ENCODE measurements at places on chromosomes 11 and 22.

GRCh38 chr11:1192741-1193325 is 30.0 kb upstream of the MUC5B start:
- no peak for DNase-seq

DNA sequence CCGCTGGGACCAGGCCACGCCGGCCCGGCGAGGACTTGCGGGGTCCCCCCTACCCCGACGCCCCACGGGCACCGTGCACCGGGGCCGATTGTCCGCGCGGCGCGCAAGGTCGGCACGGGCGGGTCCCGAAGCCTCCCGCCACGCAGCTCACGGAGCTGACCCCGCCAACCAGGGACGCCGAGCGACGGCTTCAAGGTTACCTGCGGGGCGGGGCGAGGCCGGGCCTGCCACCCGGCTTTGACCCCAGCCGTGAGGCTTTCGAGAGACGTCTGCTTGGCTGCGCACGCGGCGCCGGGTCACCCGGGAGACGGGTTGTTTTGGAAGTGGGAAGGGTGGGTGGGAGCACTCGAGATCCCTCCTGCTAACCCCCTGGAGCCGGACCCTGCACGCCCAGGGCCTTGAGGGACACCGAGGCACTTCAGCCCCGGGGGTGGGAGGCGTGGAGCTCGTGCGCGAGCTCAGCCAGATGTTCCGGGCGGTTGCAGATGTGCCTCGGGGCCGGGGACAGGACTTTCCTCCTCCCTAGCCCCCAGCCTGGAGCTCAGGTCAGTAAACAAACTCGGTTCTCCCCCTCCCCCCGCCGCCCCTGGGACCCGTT is 3.2 kb upstream of the WNT11 start:
- DNase-seq, result no peak

GRCh38 chr11:67606492-67607295 is at the start of gene NDUFV1:
Gene NDUFV1, plus strand, starts transcription at chr11:67606936. Its CDS starts 69 bp downstream, at chr11:67607005.
- peak; percentile 77 for DNase-seq

GRCh38 chr22:48713272-48714205 is 1114.1 kb downstream of the BRD1 start:
- DNase-seq, result no peak

DNA sequence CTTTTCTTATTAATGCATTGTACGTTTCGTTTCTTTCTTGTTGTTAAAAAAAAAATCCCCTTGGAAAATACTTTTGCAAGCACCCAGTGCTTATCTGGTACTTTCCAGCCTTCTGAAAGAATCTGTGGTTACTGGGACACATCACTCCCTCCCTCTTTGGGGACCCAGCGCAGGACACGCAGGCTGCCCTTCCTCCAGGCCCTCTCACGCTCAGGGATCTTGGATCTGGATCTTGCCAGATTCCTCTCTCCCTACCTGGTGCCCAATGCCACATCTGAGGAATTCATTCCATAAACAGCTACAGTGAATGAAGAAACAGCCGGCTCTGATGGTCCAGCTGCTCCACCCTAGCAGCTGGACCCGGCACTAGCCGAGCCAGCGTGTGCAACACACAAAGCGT is 55.7 kb downstream of the PHF21B start:
- no peak for DNase-seq

DNA sequence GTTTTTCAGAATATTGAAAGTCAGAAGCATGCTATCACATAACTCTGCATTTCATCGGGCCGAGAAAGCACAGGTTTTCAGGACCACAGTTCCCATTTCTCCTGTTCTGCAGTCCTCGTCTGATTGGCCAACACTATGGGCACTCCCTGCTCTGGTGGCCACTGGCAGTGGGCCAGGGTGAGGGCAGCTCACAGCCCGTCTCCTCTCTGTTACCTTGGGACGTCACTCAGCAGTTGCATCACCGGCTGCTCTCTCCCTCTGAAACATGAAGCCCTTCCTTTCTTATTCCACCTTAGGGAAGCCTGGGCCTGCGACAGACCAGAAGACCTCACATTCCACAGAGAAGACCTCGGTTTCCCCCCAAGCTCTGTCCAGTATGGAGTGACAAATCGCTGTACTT is 11.4 kb upstream of the MICAL3 start:
- DNase-seq, result peak; percentile 87

GRCh38 chr22:31923136-31923535 is 21.2 kb upstream of the YWHAH start:
- no peak for DNase-seq

DNA sequence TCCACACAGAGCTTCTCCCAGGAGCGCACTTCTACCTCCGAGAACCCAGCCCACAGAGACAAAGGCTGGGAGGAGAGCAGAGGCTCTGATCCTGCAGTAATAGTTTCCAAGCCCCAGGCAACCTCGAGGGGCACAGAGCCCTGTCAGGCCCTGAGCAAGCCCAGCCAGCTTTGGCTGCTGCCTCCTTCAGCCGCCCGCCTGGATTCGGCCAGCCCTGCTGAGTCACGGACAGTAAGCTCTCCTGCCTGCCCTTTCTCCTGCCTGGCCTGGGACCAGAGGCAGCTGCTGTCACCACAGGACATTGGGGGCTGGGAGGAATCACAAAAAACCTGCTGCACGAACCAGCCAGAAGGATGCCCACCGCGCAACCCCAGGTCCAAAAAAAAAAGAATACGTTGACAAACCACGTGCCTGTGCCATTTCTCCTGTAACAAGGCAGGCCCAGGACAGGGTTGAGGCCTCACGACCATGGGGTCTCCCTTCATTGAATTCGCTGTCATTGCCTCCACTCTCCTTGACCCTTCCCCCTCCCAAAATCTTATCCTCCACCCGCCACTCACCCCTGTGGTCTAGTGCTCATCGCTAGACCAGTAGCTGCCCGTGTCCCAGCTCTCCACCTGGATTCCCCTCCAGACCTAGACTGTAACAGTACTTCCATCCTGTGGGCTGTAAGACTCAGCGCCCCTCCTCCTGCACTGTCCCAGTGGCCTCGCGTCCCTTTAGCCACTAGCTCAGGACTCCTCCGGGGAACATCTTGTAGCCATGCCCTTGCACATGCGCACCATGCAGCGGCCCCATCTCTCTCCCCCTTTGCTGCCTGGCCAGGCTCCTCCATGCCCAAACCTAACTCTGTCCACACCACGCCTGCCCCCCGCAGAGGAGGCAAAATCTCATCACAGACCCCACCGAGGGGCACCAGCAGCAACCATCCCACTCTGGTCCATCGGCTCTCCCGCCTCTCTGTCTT is 7.4 kb upstream of the SLC22A12 start:
- DNase-seq, result no peak

DNA sequence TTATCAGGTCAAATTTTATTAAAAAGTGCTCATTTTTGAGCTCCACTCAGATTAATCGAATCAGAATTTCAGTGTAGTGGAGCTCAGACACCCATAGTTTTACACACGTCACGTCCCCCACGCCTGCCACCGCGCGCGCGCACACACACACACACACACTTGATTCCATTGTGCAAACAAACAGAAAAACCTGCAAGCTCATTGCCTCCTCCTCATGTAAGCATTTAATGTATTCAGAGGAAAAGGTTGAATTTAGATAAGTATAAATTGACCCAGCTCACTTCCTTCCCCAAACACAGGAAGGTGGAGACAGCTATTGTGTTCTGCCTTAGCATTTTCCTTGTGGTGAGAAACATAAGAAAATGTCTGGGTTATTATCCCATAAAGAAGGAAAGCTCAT is 336.7 kb downstream of the LUZP2 start:
- no peak for DNase-seq

GRCh38 chr11:114799476-114799875 is 121.1 kb downstream of the NXPE2 start:
- DNase-seq, result no peak

- DNase-seq, result peak; percentile 34
Measured at GRCh38 chr11:17510507-17511206, 33.6 kb downstream of the USH1C start.

Data from bronchial epithelial cell (primary cell).